ENCODE measurements at places on chromosomes 1 and 21.

- DNase-seq = peak; percentile 60
These were observed 59.9 kb upstream of the CACNA1E start for GRCh38 chr1:181423301-181423918.

GRCh38 chr1:150142083-150142482 lies 7.6 kb upstream of the PLEKHO1 start:
- DNase-seq = no peak

GRCh38 chr1:87292684-87293493 lies 35.8 kb upstream of the LMO4 start:
- DNase-seq = peak; percentile 46

GRCh38 chr1:230517786-230518185 lies 91.7 kb upstream of the PGBD5 start:
- DNase-seq = no peak

DNA sequence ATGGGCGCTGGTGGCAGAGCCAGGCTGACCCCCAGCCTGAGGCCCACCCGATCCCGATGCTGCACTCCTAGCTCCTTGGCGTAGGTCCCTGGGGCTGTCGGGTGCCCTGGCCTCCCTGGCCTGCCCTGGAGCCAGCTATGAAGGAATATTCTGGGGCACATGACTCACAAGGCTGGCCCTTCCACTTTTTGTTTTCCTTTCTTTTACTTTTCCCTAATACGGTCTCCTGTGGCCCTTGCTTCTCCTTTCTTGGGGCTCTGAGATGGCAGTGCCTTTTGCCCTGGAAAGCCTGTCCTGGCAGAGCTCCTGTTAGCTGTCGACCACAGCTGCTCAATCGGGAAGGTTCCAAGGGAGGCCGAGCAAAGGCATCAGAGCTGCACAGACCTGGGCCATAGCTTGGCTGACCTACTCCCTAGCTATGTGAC lies 22.1 kb downstream of the ARHGEF10L start:
- DNase-seq = peak; percentile 72

GRCh38 chr1:154996966-154997701 lies 3.7 kb downstream of the LENEP start:
- no peak for DNase-seq

- no peak for DNase-seq
These were observed 45.1 kb downstream of the SMG7 start for GRCh38 chr1:183517401-183517800.

DNA sequence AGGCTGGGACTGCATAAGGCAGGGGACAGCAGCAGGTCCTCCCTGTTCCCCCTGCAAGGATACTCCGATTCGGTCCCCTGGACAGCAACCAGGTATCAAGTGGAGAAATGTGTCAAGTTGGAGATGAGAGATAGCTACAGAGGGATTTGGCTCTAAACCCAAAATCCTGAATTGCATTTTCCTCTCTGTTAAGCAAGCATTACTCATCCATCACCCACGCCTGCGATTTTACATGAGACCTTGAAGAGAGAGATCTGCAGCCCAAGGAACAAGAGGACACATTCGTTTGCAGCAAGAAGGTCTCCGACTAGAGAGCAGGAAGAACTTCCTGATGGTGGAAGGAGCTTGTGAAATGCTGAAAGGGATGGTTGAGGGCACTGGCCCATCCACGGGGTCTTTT lies 21.9 kb downstream of the SYT2 start:
- DNase-seq = no peak

DNA sequence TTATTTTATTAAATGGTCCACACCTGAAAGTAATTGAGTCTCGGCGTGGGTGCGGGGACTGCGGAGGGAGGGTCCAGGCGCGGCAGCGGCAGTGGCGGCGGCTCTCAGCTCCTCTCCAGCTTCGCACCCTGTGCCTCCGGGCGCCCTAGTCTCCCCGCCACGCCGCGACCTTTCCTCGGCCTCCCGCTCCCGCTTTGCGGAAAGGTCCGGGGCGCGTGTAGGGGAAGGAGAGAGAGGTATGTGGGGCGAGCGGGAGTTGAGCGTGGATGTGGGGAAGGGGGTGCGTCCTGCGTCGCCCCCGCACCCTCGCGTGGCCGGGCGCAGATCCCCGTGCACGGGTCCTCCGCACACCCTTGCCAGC lies 13.4 kb upstream of the ALX3 start:
- DNase-seq = peak; percentile 40

- no peak for DNase-seq
These were observed 222.9 kb upstream of the KCNK2 start for GRCh38 chr1:214859647-214860046.

- peak; percentile 76 for DNase-seq
These were observed 90.1 kb downstream of the TENT5C start for GRCh38 chr1:117695796-117696490.

DNA sequence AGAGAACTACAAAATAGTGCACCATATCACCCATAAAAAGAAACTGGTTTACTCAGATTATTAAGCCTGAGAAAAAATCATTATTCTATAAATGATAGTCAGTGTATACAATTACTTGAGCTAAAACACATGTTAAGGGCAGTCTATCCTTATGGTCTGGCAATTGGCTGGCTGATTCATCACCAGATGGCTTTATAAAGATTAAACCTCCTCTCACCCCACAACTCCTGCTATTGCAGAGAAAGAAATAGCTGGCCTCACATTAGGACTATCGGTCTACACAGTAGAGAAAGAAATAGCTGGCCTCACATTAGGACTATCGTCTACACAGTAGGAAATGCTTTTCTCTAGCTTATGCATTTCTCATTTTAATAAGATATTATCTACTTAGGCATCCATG lies 21.2 kb downstream of the CEP170 start:
- peak; percentile 24 for DNase-seq

GRCh38 chr1:64584479-64584878 lies 114.5 kb downstream of the CACHD1 start:
- no peak for DNase-seq

DNA sequence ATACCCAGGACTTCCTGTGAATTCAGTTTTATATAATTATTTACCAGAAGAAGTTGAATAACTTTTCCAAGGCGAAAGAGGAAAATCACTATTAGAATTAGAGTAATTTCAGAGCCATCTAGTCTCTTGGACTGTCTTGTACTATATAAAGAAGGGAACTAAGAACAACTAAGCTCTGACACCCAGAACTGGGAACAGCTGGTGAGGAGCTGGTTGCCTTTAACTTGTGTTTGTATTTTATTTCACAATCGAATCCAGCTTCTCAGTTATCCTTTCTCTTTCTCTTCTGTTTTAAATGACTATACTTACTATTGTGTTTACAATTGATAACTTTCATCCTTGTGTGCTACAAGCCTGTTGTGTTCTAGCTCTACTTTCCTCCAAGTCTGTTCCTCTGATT lies 8.4 kb downstream of the SNX27 start:
- DNase-seq = peak; percentile 33

- no peak for DNase-seq
These were observed 23.8 kb upstream of the PAXBP1 start for GRCh38 chr21:32795376-32795775.

DNA sequence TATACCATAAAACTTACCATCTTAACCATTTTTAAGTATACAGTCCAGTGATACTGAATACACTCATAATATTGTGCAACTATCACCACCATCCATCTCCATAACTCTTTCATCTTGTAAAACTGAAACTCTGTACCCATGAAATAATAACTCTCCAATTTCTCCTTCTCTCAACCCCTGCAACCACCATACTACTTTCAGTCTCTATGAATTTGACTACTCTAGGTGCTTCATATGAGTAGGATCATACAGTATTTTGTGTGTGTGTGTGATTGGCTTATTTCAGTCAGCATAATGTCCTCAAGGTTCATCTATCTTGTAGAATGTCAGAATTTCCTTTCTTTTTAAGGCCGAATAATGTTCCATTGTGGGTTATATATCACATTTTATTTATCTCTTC lies 17.7 kb downstream of the NPHS2 start:
- no peak for DNase-seq

DNA sequence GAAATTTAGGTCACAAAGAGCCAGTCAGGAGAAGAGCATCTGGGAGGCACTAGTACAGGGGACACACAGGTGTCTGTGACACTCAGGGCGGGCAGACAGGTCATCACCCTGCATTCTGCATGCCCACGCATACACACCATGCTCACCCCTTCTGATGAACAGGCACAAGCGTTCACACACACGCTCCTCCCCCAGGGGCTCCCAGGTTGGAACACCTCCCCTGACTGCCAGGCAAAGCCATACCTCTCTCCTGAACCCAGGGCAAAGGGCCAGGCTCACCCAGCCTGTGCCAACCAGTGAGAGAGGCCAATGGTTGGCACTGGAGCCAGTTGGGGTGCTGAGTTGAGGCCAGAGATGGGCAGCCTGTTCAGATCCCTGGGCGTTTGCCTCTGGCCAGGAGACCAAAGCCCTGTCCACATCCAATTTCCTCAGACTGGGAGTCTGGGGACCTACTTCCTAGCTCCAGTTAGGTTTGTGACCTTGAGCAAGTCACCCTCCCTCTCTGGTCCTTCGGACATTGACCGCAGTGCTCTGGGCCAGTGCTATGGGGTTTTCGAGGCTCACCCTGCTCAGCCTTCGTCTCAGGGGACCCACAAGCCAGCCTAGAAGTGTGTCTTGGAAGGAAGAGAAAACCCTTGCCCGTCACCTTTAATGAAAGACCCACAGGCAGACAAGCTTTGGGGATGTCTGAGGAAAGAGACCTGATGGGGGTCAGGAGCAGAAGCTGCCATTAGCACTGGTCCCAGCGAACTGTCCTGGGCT lies 5.8 kb upstream of the LAD1 start:
- DNase-seq = no peak

DNA sequence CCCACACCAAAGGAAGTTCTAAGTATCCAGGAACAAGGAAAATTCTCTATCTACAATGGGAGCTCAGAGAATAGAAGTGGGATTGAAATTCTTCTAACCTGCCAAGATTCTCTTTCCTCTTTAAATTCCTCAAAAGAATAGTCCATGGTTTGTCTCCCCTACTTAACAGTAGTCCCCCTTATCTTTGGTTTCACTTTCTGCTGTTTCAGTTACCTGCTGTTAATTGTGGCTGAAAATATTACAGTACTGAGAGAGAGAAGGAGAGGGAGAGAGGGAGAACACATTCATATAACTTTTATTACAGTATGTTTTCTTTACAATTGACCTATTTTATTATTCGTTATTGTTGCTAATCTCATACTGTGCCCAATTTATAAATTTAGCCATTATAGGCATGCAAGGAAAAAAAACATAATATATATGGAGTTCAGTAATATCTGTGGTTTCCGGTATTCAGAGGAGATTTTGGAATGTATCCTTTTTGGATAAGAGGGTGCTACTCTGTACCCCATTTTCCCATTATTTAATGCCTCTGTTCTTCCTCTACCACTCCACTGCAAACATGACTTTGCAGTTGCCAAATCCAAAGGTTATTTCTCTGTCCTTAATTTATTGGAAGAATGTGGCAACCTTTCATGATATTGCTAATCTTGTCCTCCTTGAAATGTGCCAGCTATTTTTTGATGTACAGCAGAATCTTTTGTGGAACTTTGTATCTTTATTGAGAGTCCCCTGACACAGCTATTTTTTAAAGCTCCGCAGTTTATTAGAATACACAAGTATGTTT lies 68.0 kb downstream of the USP25 start:
- DNase-seq = no peak

DNA sequence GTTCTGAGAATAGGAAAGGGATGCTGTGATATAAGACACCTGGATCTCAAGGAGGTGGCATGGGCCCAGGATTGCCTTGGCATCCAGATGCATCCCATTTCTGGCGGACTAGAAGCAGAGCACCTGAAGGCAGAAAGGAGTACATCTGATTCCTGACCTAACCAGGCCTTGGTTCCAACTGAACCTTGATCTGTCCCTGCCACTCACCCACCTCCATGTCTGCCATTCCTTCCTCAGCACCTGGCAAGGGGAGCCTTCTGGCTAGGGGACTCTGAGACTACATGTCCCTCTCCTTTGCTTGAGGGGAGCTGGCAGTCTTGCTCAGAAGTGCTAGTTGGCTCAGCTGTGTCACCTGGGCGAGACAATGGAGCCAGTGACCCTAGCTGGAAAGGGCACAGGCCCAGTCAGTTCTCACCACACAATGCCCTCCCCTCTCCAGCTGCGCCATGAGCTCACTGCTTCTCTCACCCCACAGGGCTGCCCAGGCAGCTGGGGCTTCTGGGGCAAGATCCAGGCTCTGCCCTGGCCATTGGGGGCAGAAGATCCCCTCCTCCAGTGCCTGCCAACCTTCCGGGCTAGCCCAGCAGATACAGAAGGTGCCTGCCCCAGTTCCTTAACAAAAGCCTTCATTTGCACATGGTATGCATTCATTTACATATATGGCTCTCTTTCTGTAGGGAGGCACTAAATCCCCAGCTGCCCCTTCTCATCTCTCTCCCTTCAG lies 2.9 kb downstream of the IGSF8 start:
- DNase-seq = no peak

GRCh38 chr1:156929596-156930238 lies 9.3 kb downstream of the LRRC71 start:
- DNase-seq = no peak

DNA sequence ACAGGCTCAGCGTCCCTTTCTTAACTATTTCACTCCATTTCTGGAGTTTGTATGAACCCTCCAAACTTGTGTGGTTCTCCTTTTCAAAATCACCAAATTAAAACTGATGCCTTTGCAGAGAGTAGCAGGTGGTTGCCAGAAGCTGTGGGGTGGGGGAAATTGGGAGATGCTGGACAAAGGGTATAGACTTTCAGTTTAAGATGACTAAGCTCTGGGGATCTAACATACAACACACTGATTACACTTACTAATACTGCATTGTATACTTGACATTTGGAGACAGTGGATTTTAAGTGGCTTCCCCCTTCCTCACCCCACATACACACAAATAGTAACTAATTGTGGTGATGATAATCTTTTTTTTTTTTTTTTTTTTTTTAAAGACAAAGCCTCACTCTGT lies 11.1 kb upstream of the SCYL3 start:
- DNase-seq = no peak

DNA sequence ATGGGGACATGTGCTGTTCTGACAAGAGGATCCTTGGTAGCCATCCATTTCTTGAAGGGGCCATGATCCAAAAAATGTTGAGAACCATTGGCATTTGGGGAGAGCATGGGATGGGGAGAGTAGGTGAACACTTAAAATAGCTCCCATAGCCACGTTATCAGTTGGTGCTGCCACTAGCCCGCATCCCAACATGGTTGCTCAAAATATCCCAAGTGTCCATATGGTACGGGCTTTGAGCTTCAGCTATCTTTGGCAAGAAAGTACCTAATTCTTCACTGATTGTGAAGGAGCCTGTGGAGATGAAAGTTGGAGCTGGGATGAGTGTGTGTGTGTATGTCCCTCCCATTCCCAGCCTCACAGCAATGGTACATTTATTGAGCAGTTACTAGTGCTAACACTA lies 3.1 kb upstream of the ZNF648 start:
- DNase-seq = no peak

- peak; percentile 88 for DNase-seq
These were observed 215.5 kb downstream of the KCNJ6 start for GRCh38 chr21:37700641-37701202.

GRCh38 chr1:228087771-228088251 lies 5.3 kb downstream of the ARF1 start:
- peak; percentile 68 for DNase-seq

GRCh38 chr1:12284486-12284885 lies 54.7 kb downstream of the VPS13D start:
- no peak for DNase-seq

GRCh38 chr1:72281144-72281543 lies 1.2 kb downstream of the NEGR1 start:
- peak; percentile 7 for DNase-seq

Measured in AG20443 (cell line).